Activated T-cell treated with anti-CD3 and anti-CD28 coated beads for 1 hour (primary cell): ENCODE measurements at places on chromosomes 1 and 21.

GRCh38 chr1:238450976-238451375 is 560.3 kb upstream of the ZP4 start:
- DNase-seq = no peak

- no peak for DNase-seq
Observed at GRCh38 chr21:41065539-41065938, 102.4 kb upstream of the BACE2 start.

- DNase-seq = no peak
Observed at GRCh38 chr1:200526709-200527612, 93.6 kb downstream of the KIF14 start.

GRCh38 chr1:2166254-2166653 is 28.3 kb downstream of the FAAP20 start:
- DNase-seq = no peak

DNA sequence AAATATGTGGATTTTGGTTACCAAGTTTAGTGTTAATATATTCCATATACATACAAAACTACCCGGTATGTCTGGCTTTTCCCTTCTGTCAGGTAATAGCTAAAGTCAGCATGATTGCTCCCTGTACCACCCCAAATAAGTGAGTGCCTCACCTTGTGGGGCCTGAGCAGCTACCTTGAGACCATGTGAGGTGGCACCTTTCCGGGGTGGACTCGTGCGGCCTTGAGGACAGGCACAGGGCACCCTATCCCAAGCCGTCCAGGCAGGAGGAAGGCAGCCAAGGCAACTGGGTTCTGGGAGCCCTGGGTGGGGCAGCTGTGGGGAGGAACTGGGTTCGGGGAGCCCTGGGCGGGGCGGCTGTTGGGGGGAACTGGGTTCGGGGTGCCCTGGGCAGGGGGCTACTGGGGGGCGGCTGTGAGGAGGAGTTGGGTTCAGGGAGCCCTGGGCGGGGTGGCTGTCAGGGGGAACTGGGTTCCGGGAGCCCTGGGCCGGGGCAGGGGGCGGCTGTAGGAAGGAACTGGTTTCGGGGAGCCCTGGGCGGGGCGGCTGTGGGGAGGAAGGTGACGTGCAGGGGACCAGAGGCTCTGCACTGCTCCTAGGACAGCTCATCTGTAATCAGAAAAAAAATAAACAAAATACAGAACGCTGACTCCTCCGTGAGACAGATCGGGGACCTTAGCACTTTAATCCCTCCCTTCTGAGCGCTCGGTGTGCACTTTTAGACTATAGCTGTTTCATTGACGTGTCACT is 63.3 kb downstream of the POFUT2 start:
- peak; percentile 45 for DNase-seq

- no peak for DNase-seq
Observed at GRCh38 chr1:69987881-69988280, 217.5 kb downstream of the LRRC40 start.

- no peak for DNase-seq
Observed at GRCh38 chr1:85485516-85485915, 20.6 kb upstream of the DDAH1 start.

DNA sequence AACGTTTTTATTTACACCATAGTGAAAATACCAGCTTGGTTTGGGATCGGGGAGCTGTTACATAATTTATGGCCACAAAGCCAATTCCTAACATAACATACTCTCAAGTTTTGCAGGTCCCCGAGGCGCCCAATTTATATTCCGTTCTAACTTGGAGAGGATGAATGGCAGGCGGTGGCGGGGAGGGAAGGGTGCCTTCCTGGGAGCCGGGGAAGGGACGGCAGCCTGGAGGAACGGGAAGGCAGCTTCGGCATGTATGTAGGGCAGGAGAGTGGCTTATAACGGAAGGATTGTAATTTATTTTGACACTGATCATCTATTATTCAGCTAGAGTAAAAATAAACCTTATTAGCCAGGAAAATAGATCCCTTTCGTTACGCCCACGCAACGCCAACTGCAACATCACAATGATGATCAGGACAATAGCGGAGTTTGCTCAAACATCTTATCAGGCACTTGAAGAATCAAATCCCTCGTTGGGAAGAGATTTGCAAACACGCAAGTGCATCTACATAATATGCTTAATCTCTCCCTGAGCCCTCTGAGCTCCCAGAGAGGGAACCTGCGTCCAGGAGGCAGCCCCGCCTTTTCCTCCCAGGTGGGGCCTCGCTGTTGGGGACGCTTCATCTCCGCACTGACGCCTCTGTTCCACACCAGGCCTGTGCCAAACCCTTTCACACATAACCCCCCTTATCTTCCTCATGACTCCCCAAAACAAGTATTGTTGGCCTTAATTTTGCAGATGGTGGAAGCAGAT is 93.7 kb upstream of the C1orf174 start:
- DNase-seq = no peak

GRCh38 chr21:35111321-35111930 is 62.3 kb upstream of the RUNX1 start:
- no peak for DNase-seq
